ENCODE measurements at places on chromosomes 11 and 22.

DNA sequence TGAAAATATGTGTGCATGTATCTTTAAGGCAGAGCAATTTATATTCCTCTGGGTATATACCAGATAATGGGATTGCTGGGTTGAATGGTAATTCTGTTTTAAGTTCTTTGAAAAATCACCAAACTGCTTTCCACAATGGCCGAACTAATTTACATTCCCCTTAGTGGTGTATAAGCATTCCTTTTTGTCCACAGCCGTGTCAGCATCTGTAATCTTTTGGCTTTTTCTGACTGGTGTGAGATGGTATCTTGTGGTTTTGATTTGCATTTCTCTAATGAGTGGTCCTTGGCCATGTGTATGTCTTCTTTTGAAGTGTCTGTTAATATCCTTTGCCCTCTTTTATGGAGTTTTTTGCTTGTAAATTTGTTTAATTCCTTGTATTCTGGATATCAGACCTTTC lies 24.3 kb downstream of the CCDC15 start:
- DNase-seq = peak; percentile 11

DNA sequence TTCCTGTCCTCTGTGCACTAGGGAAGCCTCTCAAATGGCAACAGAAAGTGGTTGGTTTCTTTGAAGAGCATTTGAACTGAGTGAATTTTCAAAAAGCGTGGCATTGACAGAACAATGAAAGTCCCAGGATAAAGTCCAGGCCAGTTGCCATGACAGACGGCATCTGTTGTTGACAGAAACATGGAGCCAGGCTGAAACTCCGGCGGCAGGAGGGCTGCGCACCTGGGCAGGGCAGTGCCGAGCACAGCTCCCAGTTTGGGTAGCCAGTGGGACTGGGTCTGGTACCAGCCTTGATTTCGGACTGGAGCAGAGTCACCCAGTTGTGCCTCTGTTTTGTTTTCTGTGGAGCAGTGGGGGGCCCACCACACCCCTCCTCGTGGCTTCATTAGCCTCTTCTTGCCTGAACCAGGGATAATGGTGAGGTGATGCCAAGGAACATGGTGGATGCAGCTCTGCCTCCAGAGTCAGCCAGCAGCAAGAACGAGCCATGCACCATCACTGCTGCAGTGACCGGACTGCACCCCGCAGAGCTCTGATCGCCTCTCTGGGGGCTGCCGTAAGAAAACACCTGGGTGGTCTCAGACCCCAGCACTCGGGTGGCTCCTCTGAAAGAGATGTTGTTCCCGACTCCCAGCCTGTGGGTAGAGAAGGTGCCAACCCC lies 9.8 kb upstream of the SEPTIN5 start:
- DNase-seq = no peak

- DNase-seq = no peak
These were observed 55.3 kb downstream of the ZNF143 start for GRCh38 chr11:9516113-9516512.

- no peak for DNase-seq
These were observed 13.1 kb upstream of the LYVE1 start for GRCh38 chr11:10581481-10582019.

DNA sequence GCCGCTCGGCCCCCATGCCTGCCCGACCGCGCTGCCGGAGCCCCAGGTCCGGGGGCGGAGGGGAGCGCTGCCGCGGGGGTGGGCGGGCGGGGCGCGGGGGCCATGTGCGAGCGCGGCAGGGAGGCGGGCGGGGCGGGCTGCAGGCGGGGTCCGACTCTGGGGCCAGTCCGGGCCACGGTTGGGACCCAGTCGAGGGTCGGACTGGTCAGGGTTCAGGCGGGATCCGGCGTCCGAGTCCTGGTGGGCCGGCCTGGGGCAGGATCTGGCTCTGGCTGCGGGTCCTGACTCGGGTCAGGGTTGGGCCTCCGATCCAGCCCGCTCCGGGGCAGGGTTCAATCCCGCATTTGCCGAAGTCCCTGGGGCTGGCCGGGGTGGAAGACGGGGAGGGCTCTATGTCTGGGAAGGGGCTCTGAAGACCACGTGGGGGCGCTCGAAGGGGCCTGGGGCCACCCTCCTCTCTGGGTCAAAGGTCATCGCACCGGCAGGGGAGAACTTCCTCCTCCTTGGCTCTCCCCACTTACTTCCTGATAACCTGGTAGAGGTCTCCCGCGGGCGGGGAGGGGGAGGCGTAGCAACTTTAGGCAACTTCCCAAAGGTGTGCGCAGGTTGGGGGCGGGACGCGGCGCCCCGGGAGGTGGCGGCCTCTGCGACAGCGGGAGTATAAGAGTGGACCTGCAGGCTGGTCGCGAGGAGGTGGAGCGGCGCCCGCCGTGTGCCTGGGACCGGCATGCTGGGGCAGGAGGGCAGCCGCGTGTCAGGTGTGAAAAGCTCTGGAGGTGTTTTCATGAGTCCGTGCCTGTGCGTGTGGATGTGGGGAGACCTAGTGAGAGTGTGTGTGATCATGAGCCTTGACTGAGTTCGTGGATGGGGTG lies 603 bp downstream of the ESRRA start:
- DNase-seq = no peak

DNA sequence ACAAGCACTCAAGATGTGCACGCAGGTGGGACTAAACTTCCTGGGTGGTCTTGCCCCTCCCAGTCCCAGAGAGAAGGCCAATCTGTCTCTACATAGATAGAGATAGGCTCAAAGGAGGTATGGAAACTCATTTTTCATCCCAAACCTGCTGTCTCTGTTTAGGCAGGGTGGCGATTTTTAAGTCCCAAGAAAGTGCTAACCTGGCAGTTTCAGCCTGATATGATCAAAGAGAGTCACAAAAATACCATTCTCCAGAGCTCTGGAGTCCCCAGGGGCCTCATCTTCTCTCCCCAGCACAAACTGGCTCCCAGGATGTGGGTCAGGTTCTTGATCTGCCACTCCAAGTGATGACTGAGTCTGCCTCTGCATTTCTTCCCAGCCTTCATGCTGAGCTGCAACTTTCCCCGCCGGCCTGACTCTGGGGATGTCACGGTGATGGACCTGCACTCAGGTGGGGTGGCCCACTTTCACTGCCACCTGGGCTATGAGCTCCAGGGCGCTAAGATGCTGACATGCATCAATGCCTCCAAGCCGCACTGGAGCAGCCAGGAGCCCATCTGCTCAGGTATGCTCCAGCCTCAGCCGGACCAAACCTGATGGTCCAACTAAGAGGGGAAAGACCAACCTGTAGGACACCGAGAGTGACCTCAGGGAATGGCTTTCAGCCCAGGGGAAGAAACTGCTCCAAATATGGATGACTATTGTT lies 129.5 kb downstream of the SEZ6L start:
- no peak for DNase-seq

- DNase-seq = no peak
These were observed 53.0 kb upstream of the LRRC32 start for GRCh38 chr11:76723548-76723947.

DNA sequence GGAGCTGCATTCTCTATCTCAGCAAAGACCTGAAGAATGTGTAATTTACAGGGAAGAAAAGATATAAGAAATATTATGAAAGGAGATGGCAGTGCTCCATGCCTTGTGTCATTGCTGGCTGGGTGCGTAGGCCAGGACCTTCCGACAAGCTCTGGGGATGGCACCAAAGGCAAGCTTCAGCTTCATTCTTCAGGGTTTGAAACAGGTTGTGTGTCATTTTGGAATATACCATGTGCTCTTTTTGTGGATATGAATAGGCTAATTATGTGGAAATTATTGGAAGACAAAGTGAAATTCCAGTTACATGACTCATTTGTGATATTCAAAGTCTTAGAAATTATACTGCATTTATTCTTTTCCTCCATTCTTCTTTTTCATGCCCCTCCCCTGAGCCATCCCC lies 5.7 kb upstream of the KIRREL3 start:
- peak; percentile 46 for DNase-seq

DNA sequence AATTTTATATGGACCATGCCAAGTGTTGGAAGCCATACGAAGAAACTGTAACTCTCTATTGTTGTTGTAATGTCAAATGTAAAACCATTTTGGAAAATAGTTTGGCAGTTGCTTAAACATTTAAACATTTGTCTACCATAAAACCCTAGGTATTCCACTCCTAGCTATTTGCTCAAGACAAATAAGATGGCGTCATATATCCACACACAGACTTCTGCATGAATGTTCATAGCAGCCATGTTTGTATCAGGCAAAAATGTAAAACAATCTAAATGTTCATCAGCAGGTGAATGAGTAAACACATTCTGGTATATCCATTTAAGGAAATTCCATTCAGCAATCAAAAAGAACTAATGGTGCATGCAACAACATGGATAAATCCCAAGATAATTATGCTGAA lies 27.9 kb downstream of the OR9I1 start:
- DNase-seq = no peak

DNA sequence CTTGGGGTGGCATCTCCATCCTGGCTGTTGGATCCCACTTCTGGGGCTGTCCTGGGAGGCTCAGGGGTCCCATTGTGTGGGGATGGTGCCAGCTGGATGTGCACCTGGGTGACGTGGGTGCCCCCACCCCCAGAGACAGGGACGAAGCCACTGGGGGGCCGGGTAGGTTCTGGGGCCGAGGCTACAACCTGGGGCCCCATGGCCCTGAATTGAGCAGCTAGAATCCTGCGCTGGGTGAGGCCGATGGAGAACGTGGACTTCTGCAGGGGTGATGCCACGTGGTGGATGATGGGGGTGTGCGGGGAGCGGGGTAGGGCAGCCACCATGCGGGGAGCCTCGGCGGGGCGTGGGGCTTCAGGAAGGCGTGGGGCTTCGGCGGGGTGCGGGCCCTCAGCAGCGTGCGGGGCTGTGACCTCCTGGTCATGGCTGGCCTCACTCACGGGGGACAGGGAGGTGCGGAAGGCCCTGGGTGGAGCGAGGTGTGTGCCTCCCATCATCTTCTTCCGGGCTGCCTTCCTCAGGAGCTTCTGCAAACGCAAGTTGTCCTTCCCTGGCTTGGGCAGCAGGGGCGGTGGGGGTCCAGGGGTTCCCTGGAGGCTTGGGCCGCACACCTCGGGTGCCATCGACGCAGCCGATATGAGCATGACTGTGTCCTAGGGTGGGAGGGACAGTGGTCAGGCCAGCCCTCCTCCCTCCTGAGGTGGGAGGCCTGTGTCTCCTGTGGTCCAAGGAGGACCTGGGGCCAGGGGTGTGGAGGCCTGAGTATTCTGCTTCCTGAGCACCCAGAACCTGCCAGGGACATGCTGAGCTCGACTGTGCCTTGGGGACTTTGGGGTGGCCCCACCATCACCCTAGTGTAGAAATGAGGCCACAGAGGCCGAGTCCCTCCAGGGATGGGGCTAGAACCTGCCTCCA lies 1.5 kb downstream of the PRR33 start:
- no peak for DNase-seq

DNA sequence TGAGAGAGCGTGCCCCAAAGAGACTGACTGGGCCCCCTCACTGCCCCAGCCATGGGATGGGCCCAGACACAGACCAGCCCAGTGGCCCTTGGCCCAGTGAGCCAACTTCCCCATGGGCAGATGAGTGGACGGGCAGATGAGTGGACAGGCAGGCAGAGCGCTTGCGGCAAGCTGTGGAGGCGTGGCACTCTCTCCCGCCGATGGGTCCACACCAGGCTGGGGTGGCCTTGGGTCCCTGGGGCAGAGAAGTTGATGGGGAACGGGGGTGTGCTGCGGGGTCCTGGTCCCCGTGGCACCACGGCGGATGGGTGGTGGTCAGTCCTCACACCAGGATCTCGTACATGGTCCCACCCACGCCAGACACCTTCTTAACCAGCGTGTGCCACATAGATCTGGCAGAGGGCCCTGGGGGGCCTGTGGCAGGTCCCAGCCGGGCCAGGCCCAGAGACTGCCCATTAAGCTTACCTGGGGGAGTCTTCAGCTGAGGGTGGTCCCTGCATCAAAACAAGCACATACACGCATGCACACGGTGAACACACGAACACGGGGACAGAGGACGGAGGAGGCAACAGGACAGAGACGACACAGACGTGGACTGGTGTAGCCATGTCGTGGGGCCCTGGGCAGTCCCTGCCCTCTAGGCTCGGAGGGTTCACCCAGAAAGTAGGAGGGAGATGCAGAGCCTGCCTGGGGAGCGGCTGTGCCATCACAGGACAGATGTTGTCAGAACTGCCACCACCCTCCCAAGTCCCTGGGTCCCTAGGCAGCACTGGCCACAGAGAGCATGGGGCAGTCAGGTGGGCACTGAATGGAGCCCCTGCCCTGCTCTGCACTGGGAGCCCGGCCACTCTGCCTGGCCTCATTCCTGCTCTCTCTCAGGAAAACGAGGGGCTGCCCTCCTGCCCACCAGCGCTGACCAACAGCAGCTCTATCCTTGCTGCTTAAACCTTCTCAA lies 182.2 kb downstream of the IGLL1 start:
- no peak for DNase-seq

DNA sequence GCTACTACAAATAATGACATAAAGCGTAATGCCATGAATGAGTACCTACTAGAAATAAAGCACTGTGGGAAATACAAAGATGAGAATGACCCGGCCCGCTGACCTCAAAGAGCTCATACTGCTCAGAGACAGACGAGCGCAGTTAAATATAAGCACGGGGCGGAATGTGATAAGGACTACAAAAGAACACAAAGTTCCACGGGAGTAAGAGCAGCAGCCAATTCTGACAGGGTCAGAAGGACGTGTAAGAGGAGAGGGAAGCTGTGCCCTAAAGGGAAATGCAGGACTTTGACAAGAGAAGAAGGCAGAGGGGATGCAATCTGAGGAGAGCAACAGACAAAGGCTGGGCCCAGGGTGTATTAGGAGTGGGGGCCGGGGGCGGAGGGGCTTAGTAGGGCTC lies 314.6 kb downstream of the LARGE1 start:
- DNase-seq = no peak

GRCh38 chr11:76783294-76783895 lies at the start of gene TSKU:
TSS of gene TSKU (plus strand) at chr11:76783356. CDS start at chr11:76795617, 12,261 bp downstream.
- DNase-seq = no peak

- DNase-seq = no peak
These were observed 73.0 kb downstream of the RAB30 start for GRCh38 chr11:82998697-82999096.

GRCh38 chr11:128201801-128202200 lies 385.6 kb downstream of the ETS1 start:
- DNase-seq = no peak

DNA sequence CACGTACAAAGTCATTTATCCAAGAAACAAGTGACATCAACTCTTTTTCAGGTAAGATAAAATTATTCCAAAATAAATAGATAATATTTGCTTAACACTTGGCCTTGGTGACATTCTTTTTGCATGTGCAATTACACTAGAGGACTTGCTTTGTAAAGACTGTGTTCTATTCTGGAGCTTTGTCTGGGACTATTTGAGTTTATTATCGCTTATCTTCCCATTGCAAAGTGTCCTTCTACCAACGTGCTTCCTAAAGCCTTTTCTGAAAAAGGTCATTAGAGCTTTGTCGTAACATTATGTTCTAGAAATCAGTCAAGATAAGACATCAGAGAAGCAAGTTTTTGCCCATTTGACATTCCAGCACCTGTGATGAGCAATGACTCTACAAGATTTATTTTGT lies 78.3 kb upstream of the MYO18B start:
- no peak for DNase-seq

GRCh38 chr22:30182815-30183214 lies 63.7 kb downstream of the LIF start:
- no peak for DNase-seq
